ENCODE measurements at places on chromosomes 4 and X.
A peak's percentile ranks its signal among the peaks of the same experiment; 100 is the strongest.

- DNase-seq: no peak
Observed at GRCh38 chrX:2387614-2388239, 113.0 kb downstream of the DHRSX start.

DNA sequence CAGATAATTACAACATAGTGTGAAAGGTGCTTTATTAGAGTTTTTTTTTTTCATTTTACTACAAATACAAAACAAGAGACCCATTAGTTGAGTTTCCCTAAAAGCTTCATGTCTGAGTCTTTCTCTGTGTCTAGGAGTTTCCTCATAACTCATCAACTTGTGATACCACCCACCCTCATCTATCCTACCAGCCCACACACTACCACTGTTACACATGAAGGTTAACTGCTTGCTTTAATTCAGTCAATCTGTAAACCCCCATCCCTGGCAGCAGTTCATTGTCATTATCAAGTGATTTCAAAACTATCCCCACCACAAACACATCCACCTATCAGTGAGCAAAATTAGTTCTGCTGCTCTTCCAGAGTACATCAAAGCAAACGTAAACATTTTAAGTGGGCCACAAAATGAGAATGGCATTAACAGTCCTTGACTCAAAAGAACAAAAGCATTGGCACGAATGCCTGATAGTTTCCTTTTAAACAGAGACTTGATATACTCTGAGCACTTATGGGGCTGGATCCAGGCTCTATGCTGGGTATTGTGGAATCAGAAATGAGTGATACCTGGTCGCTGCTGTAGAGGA, 331.6 kb upstream of the FAM241A start:
- no peak for DNase-seq

DNA sequence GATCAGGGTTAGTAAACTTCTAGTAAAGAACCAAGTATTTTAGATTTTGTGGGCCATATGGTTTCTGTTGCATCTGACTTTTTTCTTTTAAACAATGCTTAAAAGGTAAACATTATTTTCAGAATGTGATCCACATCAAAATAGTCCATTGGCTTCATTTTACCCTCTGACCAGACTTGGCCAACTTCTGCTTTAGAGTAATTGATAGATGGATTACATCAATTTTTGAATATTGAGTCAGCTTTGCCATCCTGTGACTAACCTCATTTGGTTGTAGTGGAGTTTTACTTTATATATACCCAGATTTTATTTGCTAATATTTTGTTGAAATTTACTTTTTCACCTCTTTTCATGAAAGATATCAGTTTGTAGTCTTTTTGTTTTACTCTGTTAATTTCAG, 559.8 kb downstream of the TLL1 start:
- DNase-seq: no peak

- DNase-seq: no peak
Observed at GRCh38 chrX:18931972-18932371, 51.9 kb downstream of the PHKA2 start.

DNA sequence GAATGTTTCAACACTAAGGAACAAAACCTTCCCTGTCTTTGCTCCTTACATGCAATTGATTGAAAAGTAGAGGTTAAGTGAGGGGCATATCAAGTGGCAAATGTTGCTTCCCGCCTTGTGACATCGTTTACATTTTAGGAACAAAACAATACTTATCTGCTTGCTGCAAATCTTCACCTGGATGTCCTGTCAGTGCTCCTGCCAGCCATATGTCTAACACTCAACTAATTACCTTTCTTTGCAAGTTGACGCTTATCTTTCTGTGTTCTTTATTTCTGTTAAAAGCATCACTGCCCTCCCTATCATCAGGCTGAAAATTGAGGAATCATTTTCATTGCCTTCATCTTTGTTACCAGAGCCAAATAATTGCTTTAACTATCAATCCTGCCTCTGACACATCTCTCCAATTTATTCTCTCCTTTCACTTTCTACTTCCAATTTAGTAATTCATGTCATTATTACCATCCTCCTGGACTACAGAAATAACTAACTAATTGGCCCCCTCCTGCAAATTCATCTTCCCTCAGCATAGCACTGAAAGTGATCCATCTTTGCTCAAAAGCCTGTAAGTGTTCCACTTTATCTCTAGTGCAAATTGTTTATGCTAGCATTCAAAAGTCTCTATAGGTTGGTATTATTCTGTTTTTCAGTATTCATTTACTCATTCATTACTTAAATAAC, 298.7 kb upstream of the ATOH1 start:
- no peak for DNase-seq

- no peak for DNase-seq
Observed at GRCh38 chrX:348461-349117, 30.0 kb upstream of the GTPBP6 start.

DNA sequence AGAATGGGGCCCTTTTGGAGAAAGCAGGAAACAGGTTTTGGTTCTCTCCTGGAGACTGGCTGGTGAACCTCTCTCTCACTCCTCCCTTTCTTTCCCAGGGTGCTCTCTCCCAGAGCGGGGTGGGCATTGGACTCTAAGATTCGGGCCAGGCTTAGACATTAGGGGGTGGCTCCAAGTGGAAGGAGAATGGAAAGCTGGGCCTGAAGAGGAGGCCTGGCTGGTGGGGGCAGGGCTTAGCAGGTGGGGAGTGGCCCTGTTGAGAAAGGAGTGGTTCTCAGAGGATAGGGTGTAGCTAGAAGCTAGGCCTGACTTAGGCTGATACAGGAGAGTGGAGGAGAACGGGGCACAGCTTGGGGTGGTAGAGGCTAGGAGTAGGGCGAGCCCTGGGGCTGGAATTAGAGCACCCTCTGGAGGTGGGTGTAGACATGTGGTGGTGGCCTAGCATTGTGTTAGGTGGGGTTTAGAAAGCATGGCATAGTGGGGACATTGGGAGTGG, 5.7 kb downstream of the PLP2 start:
- DNase-seq: no peak

- no peak for DNase-seq
Observed at GRCh38 chr4:110953898-110954297, 331.0 kb upstream of the PITX2 start.

DNA sequence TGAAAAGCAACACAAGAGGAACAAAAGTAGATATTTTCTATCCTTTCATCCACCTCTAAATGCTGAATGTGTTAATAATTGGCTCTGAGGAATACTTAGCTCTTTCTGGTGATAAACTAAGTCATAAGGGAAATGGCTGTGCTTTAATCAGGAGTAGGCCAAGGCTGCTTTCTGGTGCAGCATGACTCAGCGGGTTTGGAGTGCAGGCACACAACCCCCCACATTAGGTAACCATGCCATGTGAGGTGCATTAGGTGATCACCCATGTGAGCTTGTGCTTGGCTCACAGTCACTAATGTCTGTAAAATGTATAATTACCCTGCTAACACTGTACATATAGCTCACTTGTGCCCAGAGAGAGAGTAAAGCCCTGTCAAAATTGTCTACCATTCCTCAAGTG, 57.2 kb downstream of the USP38 start:
- DNase-seq: no peak

- no peak for DNase-seq
Observed at GRCh38 chr4:151991001-151991883, 230.4 kb upstream of the GATB start.

GRCh38 chr4:88910101-88910500, 146.9 kb downstream of the FAM13A start:
- no peak for DNase-seq

- DNase-seq: no peak
Observed at GRCh38 chr4:151407466-151408379, 1.3 kb upstream of the FHIP1A start.

DNA sequence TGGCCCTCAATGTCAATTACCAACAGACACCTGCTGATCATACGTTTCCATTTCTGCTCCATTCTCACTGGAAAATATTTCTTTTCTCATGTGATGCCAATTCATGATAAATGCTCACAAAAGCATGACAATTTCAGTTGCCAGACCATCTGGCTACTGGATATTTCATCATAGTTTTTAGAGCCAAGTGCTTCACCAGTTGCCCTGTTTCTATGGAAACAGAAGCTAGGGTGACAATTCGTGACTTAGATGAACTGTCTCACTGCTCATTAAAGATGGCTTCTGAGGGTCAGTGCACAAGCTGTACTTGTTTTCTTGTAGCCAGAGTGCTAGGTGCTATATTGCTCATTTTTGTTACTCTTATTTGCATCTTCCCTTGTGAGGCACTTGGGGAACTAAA, 184.9 kb downstream of the COMMD8 start:
- no peak for DNase-seq

DNA sequence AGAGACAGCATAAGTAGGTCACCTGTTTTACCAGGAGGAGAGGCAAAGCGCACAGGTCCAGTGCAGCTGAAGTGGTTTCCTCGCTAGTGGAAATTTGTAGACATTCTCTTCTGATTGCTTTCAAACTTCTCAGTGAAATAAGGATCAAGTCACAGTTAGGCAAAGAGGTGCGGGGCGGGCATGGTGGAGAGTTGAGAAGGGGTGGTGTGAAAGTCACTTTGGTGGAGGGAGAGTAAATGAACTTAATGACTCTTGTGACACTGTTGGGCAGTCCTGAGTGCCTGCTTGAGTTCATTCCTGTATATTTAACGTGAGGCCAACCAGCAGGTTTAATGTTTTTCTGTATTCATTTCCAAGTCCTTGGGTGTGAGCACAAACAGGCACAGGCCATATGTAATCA, 235.6 kb downstream of the TRIML1 start:
- DNase-seq: no peak

DNA sequence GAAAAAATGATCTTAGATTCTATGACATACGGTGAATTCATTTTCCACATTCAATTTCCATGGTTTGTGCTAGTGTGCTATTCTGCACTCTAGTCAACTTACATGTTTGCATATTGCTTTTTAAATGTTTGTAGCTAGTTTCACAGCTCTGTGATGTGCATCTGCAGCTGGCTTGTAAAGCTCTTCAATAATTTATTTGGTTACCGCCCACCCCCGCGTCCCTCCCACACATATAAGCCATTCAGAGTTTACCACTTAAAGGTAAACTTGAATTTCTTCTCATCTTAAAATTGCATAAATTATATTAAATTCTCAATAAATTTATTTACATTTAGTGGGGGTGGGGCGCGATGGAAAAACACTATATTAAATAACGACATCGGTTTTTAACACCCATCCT, 291 bp upstream of the NBDY start:
- no peak for DNase-seq

DNA sequence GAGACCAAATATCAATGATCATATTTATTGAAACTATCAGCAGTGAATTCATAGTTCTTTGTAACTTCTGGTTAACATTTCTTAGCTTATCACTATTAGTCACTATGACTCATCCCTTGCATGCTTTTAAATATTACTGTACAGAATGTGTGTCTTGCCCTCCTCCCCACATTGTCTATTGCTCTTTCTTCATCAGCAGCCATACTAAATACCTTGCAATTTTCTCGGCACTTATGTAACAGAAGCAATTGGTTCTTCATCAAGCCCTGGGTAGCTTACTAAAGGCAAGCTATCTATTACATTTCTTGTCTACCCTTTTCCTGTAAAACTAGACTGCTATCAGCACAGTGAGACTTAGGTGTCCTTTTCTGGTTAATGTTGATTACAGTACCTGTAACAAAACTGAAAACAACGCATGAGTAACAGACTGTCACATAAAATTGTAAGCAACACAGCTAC, 8.2 kb downstream of the KLHL4 start:
- peak; percentile 15 for DNase-seq

GRCh38 chrX:9724711-9725110, 40.9 kb downstream of the GPR143 start:
- no peak for DNase-seq

DNA sequence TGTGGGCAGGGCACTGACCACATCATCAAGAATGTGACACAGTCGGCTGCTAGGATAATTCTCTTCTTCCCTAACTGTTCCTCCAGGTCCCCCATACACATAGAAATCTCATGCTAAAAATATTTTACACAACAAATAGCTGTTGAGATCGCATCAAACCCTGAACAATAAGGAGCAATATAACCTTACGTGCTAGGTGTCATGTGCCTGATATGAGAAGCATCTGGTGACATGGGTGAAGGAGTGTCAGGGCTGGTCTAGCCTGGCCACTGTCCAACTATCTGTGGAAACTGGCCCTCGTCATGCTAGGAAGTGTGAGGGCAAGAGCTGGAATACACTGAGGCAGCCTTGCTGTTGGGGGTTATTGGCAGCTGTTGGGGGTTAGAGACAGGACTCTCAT, 167.3 kb upstream of the PGRMC2 start:
- DNase-seq: no peak

GRCh38 chr4:170522427-170522970, 432.7 kb upstream of the AADAT start:
- no peak for DNase-seq

DNA sequence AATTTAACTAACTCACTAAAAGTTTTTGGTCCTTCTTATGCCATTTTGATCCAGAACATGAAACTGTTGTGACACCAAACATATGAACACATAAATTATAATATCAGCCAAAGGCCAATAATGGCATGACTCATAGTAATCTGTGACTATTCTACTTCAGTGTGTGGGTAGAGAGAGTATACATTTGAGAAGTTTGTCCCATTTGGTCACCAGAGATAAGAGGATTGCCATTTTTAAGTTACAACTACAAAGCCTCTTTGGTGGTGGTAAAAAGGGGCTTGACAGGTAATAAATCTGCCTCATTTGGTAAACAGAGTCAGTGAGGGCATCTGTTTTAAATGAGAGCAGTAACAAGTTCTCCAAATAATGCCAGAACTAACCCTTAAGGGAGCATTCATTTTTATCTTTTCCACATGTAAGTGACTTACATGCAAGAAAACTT, 117.9 kb downstream of the TBC1D19 start:
- no peak for DNase-seq

DNA sequence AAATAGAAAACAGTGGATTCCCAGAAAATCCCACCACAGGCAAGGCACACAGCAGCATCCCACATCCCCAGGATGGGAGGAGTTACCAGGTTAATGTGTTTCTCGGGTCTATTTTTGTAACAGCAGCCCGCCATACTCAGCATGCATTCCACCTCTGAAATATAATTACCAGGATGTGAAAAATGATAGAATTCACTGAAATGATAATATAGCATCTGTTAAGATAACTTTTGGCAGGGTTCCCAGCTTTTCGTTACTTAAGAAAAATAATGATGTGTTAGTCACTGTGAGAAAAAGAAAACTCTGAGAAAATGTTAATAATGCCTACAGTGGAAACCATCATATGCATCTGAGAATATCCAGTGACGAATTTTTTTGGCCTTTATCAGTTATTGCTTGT, 87.1 kb downstream of the VCX2 start:
- peak; percentile 4 for DNase-seq

DNA sequence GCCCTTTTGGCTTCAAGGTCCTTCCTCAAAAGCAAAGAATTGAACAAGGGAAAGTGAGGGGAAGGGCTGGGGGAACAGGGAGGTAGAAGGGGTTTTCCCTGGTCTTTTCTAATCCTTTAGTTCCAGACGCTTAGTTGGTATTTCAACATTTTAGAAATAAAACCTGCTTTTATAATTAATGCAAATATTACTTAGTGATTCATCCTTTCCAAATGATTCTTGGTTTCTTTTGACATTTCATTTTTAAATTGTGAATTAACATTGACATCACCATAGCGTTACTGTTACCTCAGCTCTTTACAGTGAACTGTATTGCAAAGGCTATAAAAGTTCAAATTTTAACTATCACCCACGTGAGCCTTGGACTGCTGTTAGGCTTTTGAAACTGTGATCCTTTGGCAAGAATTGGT, 20.9 kb downstream of the NFKB1 start:
- DNase-seq: no peak

- DNase-seq: peak; percentile 84
Observed at GRCh38 chr4:82785611-82786400, 12.8 kb downstream of the SCD5 start.

GRCh38 chr4:15469402-15470127, at the start of gene CC2D2A:
Gene CC2D2A, plus strand, starts transcription at chr4:15469882. Its CDS starts 6,051 bp downstream, at chr4:15475933.
- DNase-seq: no peak

All from skeletal muscle cell (primary cell).